Fibroblast of lung (primary cell): ENCODE measurements at places on chromosomes 12 and 14.

GRCh38 chr14:49926803-49927202 lies 33.9 kb downstream of the ARF6 start:
- DNase-seq, result no peak

DNA sequence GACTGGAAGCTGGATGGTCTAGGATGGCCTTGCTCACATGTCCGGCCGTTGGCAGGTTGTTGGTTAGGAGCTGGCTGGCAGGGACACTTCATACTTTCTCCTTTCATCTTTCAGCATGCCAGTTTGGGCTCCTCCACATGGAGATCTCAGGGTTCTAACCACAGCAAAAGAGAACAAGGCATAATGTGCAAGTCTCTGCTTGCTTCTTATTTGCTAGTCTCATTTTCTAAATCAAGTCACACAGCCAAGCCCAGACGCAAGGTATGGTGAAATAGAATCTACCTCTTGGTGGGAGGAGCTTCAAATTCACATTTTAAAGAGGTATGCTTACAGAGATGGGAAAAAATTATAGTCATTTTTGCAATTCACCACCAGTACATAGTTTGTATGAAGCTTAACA lies 69.1 kb upstream of the NAP1L1 start:
- no peak for DNase-seq

- DNase-seq, result no peak
Observed at GRCh38 chr12:6338955-6339354, 2.9 kb downstream of the TNFRSF1A start.

GRCh38 chr12:113850309-113851056 lies 115.6 kb downstream of the RBM19 start:
- DNase-seq, result peak; percentile 62

DNA sequence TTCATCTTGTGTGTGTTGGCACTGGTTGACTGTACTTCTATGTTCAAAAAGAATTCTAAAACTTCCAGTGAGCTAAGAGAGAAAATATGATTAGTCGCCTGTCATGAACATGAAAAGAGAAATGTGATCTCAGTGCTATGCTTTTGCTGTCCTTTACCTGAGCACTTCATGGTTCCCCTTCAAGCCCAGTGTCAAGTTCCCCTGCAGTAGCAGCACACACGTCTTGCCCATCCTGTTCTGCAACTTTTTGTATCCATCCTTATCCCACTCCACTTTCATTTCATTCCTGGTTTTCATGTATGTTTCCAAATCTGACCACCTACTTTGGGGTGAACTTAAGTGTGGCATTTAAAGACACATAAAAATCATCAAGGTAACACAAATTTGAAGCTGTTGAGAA lies 848.0 kb upstream of the USP15 start:
- DNase-seq, result no peak

GRCh38 chr14:103123634-103124500 lies 606 bp downstream of the TNFAIP2 start:
- DNase-seq, result no peak

DNA sequence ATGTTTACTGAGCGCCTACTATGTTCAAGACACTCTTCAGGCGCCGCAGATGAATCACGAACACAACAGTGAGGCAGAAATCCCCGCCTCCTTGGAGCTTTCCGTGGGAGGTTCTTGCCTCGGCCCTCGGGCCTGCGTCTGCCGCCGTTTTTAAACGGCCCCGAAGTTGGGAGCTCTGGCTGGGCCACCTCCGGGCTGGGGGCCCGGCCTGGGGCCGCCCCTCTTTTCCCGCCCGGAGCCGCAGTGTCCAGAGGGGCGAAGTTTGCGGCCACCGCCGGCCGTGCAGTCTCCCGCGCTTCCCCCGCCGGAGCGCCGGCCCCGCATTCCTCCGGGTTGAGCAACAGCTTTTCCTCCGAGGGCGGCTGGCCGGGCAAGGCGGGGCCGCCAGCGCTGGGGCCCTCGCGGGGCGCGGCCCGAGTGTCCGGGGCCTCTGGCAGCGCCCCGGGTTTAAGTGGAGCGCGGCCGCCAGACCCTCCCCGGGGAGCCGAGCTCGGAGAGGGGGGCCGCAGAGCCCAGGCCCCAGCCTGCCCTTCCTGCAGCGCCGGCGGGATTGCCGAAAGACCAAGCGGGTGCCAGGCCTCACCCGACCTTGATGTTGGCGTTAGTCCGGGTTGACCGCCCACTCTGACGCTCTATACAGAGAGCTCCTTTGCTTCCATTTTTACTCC lies 18.7 kb upstream of the CTDSP2 start:
- DNase-seq, result peak; percentile 86

- peak; percentile 58 for DNase-seq
Observed at GRCh38 chr12:110575326-110575725, 7.8 kb downstream of the PPTC7 start.
